ENCODE measurements at places on chromosomes 1 and 21.

- DNase-seq, result no peak
These were observed 30.0 kb downstream of the SOX13 start for GRCh38 chr1:204102739-204103430.

- no peak for DNase-seq
These were observed 209.9 kb upstream of the COA6 start for GRCh38 chr1:234163267-234163919.

- DNase-seq, result no peak
These were observed 14.6 kb downstream of the RIPK4 start for GRCh38 chr21:41752231-41752681.

- no peak for DNase-seq
These were observed 10.2 kb upstream of the ATP13A2 start for GRCh38 chr1:17021896-17022295.

GRCh38 chr1:239819096-239819495, 272.6 kb upstream of the FMN2 start:
- no peak for DNase-seq

DNA sequence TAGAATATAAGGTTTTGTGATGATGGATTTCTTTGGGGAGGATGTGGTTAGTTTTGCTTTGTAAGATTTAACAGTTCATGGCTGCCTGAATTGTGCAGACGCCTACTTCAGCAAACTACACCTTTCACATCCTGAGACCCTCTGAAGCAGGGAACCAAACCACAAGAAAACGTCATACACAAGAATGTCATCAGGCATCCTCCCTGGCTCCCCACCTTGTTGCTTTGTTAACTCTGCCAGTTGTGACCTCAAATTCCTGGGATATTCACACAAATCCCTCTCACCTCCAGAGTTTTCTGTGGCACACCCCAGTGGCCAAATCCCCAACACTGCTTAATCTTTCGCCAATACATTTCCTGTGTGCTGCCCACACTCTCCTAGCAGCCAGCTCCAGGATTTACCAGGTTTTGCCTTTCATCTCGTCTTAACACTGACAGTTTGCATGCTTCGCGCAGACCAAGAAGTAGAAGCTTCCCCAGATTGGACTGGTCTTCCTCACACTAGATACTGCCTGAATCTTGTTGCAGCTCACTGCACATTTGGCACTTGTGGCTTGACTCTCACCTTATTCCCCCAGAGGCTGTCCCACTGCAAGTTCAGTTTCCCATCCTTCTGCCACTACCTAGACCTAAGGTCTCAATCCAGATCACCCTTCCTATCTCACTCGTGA, 51.1 kb upstream of the CTTNBP2NL start:
- DNase-seq, result no peak

DNA sequence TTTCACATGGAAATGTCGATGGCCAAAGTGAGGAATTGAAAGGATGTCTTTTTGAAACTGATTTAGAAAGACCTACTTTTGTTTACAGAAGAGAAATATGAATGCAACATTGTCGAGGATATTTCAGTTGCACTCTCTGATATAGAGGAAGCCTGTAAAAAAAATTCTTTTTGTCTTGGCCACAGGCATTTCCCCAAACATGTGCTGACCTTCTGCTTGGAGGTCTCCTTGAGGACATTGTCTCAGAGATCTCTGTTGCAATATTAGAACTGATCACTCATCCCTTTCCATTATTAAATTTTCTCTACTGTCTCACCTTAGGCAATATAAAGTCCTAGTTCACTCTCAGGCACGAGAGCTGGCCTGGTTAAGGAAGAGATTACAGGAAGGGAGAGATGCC, 16.0 kb downstream of the S100A11 start:
- no peak for DNase-seq

DNA sequence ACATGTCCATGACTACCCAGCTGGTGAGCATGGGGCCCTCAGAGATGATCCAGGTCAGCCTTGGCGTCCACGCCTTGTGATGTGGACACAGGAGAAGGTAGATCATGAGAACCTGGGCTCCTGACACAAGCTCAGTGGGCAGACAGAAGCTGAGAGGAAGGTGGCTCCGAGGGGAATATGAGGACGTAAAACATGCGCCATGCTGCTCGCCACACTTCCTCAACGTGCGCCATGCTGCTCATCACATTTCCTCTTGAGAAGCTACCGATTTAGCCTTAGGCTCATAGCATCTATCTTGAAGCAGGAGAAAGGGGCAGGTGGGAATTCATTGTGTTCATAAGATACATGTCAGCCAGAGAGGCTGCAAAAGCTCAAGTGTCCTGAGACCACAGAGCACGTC, 176.9 kb downstream of the KAZN start:
- DNase-seq, result no peak

- no peak for DNase-seq
These were observed 124.4 kb upstream of the HOOK1 start for GRCh38 chr1:59690171-59690930.

DNA sequence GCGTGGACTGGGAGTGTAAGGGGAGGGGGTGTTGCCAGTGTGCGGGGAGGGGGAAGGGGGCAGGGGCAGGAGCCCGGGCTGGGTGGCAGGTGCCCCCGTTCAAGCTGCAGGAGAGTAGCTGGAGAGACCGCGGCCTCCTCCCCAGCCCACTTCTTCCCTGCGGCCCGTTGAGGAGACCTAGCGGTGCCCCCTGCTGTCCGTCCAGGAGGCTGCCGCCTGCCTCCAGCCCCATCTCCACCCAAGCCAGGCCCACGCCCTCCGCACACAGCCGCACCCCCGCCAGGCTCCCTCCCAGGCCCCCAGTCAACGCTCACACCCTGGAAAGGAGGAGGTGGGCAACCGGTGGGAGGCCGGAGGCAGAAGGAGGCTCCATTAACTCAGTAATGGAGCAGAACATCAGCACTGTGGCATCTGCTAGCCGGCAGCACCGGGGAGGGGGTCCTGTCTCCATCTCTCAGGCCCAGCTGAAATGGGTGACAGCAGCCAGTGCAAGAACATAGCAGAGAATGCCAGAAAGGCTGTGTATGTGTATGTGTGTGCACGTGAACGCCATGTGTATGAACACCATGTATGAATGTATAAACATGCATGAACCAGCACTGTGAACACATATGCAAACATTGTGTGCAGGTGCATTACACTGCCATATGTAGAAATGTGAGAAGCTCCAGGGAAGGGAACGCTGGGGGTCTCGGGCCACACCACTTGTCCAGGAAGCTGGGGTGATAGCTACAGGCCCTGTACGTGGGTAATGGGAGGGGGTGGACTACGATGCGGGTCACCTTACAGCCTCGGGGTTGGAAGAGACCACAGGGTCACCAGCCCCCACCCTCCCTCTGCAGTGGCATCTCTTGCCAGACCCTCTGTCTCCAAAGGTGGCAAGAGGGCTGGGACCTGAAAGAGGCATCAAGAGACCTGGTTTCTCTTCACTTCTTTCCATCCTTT, 84.6 kb downstream of the SYT2 start:
- DNase-seq, result peak; percentile 54

DNA sequence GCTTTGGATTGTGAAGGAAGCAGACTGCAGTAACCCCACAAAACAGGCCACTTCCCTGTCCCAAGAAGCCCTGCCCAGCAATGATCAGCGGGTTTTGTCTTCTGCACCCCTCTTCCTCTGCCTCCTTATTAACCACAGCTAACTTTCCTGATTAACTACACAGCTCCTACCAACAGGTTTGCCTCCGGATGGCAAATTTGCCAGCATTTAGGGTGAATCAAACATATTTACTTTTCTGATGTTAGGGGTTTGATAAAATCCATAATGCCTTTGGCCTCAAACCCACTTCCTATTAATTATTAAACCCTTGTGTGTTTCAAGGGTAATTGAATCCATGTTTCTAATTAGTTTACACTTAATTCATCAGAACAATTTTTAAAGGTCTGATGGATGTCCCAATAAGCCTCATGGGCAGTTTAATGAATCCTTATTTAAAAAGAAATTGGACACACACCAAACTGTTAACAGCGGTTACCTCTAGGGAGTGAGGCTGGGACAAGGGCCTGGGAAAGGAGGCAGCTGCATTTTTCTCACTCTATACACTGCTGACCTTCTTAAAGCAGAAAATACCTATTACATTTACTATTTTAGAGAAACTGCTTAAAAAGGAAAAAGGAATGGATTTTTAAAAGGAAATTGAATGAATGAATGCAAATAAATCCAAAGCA, 91.9 kb downstream of the CSMD2 start:
- DNase-seq, result no peak

GRCh38 chr1:42922687-42923366, 35.8 kb downstream of the SLC2A1 start:
- DNase-seq, result peak; percentile 74

DNA sequence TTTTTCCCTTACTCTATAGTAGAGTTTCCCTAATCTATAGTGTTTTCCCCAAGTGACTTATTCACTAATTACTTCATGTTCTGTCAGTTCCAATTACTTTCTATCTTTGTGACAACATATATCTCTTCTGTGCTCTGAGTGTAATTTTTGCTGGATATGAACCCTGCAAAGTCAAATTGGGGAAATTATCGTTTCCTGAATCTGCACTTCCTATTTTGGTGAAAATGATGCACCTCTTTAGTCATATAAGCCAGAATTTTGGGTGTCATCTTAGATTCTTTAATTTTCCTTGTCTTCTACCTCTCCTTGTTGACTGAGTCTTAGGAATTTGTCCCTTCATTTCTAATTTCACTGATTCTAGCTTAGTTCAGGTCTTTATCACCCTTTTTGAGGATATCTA, 33.4 kb upstream of the PRKACB start:
- no peak for DNase-seq

GRCh38 chr1:101632548-101633272, 364.0 kb downstream of the OLFM3 start:
- DNase-seq, result no peak

DNA sequence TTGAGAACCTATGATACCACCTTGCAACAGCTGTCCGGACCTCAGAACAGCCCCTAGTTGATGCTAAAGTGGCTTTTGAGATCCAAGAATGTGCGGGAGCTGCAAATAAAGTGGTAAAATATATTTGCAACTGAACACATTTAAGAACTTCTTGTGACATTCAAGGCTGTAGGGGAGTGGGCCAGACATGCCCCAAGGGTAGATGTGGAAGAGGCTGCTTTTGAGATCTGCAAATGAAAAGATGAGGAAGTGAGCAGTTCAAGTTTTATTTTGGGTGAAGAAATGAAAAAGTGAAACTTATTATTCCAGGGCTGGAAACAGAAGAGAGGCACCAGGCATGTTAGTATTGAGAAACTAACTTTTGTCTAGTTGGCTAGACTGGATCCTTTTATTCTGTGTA, 359.5 kb upstream of the PLXNA2 start:
- DNase-seq, result no peak

GRCh38 chr1:230278871-230279582, 147.1 kb downstream of the PGBD5 start:
- DNase-seq, result no peak

- DNase-seq, result no peak
These were observed 15.6 kb downstream of the DDAH1 start for GRCh38 chr1:85449356-85449755.

DNA sequence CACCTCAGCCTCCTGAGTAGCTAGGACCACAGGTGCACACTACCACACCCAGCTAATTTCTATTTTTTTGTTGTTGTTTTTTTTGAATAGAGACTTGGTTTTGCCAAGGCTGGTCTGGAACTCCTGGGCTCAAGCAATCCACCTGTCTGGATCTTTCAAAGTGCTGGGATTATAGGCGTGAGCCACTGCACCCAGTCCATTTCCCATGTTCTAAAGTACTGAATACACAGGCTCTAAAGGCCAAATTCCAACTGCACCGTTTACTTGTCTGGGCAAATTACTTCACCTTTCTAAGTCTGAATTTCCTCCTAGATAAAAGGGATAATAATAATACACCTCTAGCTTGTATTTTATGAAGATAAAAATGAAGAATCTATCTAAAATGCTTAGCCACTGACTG, 39.6 kb downstream of the FRRS1 start:
- DNase-seq, result no peak

- DNase-seq, result no peak
These were observed 220.3 kb upstream of the FGGY start for GRCh38 chr1:59076612-59077011.

GRCh38 chr21:34351786-34352241, 12.0 kb upstream of the KCNE2 start:
- peak; percentile 86 for DNase-seq

DNA sequence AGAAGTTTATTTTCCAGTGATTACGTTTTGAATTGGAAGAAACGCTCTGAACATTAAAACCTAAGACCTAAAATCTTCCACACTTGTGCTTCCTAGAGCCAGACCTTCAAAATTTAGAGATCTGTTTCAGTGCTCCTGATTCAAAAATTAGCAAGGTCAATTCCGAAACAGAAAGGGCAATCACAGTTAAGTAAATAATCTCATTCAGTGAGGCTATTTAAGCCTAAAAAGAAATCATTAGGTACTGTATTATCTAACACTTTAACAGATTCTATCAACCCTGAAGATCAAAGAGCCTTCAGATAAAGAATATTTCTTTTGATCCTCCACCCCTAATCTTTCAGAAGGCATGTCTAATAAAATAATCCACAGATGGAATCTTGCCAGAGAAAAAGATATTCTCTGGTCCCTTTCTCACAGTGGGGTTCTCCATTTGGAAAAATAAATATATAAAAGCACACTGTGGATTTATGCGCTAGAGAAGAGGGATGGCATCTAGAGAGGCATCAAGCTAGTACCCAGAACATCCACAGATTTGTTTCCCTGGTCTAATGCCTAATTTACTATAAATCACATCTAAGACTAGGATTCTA, 54.4 kb downstream of the ZZZ3 start:
- DNase-seq, result no peak

GRCh38 chr1:24575905-24576587, 20.2 kb downstream of the NCMAP start:
- no peak for DNase-seq

DNA sequence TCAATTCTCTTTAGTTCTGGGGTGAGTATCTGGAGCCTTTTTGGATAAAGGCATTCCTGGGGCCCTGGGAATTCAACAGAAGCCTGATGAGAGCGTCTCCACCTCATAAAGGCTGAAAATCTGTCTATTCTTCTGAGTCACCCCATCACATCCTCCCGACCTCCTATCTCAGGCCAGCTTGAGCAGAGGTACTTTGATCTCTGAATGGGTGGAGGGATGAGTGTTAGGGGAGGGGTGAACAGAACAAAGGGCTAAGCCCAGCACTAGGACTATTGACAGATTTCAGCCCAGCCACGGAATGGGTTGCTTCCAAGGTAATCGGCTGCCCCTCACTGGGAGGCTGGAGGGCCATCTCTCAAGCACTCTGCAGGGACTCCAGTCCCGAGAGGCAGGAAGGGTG, 2.5 kb upstream of the MYBPH start:
- no peak for DNase-seq

DNA sequence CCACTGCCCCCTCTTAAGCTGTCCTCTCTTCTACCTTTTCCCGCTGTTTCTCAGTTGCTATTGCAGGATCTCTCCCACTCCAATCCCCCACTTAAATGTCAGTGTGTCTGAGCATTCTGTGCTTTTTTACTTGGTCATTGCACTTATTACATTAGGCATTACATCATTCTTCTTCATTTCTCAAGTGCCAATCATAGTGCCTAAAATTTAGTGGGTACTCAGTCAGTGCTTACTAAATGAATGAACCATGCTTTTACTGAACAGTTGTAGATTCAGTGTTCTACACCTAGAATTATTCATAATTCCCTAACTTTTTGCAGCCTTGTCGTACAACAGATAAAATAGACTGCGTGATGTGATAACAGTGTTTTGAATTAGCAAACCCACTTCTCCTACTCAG, 19.4 kb downstream of the ARMH1 start:
- DNase-seq, result no peak

Measured in lung (tissue), 17 donors.